ENCODE measurements at places on chromosomes 11 and 22.

GRCh38 chr11:61966734-61967115, 709 bp downstream of the FTH1 start:
- DNase-seq, result peak; percentile 61

DNA sequence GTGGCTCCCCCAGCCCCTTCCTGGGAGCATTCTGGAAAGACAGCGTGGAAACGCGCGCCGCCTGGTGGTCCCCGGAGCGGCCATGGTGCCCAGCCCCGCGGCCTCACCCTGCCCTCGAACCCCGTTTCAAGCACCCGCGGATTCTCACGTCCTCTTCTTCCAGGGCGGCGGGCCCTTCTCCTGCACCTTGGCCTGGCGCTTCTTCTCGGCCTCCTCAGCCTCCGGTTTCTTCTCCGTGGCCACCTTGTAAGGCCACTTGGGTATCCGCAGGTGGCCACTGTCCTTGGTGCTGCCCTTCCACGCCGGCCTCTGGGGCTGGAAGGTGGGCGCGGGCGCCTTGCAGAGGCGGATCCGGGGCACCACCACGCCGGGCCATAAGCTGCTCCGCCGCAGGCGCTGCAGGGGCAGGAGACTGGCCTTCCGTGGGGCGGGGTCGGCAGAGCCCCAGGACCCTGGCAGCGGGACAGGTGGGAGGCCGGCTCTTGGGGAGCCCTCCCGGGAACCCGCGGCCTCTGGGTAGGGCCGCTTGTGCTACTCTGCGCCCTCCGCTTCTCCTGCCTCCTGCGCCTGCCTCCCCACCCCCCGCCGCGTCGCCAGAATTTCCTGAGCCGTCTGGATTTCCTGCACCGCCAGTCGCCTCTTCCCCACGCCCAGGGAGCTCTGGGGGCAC, 83.4 kb downstream of the TRIM51G start:
- DNase-seq, result no peak

- no peak for DNase-seq
Measured at GRCh38 chr11:15665368-15665871, 550.7 kb downstream of the INSC start.

DNA sequence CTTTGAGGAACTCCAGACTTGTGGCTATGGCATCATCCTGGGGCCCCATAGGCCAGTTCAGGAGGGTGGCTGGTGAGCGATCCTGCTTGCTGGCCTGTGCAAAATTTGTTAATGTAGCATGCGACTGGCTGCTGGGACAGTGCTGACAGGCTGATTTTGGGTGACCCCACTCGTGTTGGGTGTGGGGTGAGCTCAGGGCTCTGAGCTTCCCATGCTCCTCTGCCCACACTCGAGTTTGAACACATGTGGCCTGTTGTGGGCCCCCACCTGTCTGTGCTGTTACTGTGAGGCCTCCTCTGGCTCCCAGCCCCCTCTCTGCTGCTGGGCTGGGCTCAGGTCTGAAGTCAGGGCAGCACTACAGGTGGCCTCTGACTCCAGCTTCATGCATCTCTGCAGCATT, 64.4 kb upstream of the MYEOV start:
- no peak for DNase-seq

DNA sequence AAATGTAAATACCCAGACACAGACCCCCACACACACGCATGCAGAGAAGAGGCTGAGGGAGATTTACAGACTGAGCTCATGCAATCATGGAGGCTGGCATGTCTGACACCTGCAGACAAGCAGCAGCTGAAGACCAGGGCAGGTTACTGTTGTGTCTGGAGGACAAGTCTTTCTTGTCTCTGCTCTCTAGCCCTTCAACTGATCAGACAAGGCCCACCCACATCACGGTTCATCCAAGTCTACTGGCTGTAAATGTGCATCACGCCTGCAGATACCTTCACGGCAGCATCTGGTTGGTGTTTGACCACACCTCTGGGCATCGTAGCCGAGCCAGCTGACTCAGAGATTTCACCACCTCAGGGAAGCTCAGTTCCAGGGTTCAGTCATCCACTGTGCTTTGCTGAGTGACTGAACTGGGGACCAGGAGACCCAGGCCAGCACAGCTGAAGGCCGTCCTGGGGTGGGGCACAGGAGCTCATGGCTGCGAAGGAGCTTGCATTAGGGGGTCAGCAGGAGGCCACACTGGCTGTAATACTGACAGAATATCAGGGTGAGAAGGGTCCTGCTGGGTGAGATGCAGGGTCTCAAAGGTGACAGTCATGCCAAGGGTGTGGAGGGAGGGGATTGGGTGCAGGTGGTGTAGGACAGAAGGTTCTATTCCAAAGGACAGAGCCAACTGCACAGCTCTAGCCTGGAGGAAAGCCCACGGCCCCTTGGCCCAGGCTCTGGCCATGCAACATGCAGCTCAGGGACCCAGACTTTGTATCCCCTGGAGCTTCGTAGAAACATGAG, 304.9 kb downstream of the BRD1 start:
- DNase-seq, result no peak

GRCh38 chr11:121445071-121445768, 6.9 kb upstream of the SORL1 start:
- DNase-seq, result no peak
